Stromal cell of bone marrow (primary cell): ENCODE measurements at places on chromosomes 1 and 21.

GRCh38 chr1:173150795-173151194 is 56.3 kb downstream of the TNFSF4 start:
- no peak for DNase-seq

DNA sequence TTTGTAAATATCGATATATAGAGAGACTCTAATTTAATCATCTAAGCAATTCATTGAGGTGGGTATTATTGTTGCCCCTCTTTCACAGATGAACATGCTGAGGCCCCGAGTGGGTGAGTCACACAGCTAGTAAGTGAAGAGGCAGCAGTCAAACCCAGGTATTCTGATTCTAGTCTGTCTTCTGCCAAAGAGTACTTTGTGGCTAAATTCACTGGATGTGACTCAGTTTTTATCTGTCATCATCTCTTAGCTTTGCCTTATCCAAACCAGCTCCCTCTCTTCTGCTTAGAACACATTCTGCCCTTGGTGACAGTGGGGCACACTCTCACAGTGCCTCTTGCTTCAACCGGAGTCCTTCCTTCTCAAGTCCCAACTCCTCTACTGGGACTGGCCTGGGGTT is 11.5 kb downstream of the FCRL5 start:
- no peak for DNase-seq

- no peak for DNase-seq
Observed at GRCh38 chr1:3521426-3521825, 67.0 kb downstream of the ARHGEF16 start.

DNA sequence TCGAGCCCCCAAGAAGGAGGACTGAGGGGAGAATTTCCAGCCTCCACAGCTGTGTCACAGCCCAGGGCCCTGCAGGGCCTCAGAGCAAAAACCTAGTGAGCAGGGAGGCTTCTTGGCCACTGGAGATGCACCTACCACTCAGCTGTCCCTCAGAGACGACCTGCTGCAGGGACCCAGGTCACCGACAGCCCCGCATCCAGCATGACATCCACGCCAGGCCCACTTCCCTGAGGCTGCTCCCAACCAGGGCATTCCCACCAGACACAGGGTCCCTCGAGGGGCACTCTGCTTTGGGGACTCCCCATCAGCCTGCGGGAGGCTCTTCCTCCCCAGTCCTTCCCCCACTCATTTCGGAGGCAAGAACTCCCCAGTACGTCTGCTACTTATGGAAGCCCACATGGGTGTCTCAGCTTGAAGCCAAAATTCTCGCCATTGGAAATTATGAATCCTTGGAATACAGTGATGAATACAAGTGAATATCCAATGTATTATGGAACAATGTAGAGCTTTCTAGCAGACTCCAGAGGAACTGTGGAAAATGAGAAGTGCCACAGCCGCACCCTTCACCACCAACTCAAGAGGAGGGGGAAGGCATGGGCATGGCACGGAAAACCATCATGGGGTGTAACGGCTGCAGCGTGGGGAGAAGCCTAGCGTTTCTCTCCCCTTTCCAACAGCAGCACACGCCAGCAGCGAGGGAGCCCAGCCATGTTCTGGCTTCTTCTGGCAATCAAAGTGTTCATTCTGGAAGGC is 6.9 kb downstream of the TFF3 start:
- no peak for DNase-seq

- no peak for DNase-seq
Observed at GRCh38 chr1:230950404-230950803, 28.3 kb downstream of the TTC13 start.

DNA sequence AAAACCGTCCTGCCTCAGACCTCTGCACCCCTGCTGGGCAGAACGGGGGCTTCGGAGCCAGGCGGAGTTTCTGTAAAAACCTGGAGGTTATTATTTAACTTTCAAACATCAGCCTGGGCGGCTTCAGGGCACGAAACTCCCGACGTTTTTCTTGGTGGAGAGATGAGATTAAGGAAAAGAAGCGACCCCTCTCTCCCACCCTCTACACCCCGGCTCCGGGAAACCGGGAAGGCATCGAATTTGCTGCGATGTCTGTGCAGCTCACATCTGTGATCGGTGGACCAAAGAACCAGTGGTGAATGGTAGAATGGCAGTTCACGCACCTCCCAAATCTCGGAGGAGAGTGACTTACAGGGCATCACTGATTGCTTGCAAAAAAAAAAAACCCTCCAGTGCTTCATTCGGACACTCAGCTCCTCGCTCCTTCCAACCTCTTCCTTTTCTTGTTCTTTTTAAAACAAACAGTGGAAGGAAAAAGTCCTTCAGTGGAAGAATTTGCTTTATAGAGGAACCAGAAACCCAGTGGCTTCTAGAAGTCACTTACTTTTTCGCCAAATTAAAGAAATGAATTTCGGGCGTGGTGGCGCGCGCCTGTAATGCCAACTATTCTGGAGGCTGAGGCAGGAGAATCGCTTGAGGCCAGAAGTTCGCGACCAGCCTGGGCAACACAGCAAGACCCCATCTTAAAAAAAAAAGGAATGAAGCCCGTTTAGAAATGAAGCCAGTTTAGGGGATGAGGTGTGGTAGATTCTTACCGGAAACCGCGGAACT is 884 bp downstream of the PHACTR4 start:
- DNase-seq: no peak
